NAMALWA (cell line): ENCODE measurements at places on chromosomes 3 and 15.

DNA sequence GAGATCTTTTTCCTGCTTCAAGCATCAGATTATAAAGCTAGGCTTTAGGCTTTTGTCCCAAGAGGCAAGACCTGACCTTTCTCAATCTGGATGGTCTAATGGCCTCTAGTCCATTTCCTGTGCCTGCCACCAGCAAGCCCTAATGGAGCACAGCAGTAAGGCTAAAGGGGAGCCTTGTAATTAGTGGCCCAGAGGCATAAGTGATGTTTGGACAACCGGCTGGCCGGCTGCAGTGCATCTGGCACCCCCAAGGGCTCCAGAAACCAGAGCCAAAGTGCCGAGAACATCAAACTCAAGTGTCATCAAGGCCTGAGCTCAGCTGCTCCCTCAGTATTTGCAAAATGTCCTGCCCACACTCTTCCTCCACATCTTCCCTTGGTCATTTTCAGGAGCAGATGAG, 31.9 kb upstream of the RTP4 start:
- DNase-seq, result no peak

DNA sequence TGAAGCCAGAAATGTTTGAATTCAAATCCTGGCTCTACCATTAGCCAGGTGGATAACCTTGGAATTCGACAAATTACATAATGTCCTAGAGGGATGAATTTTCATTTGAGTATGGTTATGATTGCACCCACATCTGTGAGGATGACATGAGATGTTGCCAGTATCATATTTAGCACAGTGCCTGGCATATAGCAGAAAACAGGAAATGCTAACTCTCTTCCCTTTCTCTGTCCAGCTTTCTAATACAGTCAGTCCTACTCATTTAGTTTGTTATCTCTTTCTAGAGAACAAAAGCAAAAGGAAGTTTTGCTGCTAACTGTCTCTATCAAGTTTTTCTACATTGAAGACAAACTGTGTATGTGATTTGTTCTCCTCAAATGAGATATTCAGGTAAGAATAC, 231.7 kb downstream of the CPNE4 start:
- DNase-seq, result no peak

DNA sequence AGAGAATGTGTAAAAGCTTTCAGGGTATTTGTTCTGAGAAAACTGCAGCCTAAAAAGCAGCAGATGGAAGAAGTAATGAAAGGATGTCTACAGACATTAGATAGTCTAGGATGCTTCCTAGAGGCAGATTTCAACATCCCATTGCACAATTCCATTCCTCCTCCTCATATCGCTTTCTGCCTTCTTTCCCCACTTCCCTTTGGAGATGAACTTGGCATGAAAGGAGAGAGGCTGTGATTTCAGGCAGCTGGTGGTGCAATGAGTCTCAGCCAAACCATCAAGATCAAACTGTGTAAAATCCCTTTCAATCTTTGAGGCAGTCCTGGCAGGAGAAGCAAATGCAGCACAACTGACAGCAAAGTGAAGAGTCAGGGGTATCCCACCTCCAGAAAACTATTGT, 438.7 kb upstream of the KCNMB2 start:
- DNase-seq, result no peak

- no peak for DNase-seq
Measured at GRCh38 chr3:4750306-4750968, 228.8 kb upstream of the BHLHE40 start.

DNA sequence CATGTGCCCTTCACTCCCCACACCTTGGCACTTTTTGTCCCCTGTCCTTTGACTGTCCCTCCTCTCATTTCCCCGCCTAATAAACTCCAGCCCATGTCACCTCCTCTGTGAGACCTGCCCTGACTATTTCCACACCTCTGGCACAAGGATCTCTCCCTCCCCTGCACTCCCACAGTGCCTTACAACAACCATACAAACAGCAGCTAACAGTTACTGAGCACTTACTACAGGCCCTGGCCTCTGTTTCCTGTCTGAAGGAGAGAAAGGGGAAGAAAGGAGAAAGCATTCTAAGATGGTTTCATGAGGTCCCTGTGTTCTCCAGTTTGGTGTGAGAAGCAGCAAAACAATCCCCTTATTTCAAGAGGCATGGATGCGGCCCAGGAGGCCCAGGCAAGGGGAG, 20.0 kb upstream of the TRH start:
- no peak for DNase-seq

DNA sequence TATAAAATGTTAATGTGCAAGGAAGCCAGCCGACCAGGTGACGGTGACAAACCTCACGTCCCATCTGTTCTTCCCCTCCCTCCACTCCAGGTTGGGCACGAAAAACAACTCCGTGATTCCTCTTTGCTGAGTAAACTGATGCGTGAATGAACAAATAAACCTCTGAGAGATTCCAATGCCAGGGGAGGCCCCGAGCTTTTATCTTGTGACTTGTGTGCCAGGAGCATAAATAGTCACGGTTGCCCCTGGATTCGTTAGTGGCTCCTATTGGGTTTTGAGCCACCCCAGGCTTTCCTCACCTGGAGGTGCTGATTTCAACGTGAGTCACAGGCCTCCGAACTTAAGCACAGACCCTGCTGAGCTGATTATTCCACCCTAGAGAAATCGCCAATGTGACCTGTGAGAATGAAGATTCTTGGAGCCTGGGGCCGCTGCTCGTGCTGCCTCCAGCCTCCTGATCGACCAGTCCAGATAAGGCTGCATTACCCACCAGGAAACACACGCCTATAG, 119.2 kb downstream of the SHQ1 start:
- no peak for DNase-seq

DNA sequence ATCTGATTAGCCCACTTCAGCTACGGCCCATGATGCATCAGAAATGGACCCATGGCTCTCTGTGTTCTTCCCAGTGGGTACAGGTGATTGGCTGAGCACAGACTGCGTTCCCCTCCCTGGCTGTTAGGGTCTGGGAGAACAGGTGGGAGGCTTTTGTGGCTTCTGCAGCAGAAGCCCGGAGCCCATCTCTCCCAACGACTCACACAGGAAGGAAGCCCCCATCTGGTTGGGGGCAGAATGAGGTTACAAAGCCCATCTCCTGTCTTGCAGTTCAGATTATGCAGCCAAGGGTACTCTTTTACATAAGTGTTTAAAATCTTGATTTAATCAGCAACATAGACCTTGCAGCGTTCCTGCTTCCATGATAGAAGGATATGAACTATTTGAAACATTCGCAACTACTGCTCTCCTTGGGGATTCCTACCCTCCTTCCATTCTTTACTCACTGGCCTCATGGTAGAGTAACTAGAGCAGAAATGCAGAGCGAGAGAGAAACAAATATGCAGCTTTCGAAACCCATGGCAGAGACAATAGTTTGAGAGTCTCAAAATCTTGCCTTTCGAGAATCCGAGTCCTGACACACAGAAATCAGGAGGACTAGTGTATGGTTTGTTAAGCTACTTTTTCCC, 291.3 kb downstream of the TLE3 start:
- DNase-seq, result peak; percentile 10

- no peak for DNase-seq
Measured at GRCh38 chr3:18246336-18247060, 178.6 kb downstream of the SATB1 start.
